ENCODE measurements at places on chromosomes 11 and 22.

DNA sequence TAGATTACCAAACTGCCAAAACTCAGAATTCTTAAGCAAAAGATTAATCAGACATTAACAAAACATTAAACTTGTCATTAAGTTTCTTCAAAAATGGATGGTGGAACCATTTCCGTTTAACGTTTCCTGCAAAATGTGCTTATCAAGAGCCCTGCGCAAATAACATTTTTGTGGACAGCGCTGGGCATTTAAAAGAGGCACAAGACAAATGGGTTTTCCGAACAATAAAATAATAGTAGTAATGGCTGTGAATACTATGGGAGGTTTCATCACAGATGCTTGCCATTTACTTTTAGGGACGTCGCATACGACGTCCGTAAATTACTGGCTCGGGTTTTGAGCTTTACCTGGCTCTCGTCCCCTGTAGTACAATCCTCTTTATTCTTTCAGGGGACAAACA, 1.1 kb downstream of the NPAT start:
- peak; percentile 42 for DNase-seq

GRCh38 chr11:134046681-134047449, 22.0 kb upstream of the JAM3 start:
- no peak for DNase-seq

DNA sequence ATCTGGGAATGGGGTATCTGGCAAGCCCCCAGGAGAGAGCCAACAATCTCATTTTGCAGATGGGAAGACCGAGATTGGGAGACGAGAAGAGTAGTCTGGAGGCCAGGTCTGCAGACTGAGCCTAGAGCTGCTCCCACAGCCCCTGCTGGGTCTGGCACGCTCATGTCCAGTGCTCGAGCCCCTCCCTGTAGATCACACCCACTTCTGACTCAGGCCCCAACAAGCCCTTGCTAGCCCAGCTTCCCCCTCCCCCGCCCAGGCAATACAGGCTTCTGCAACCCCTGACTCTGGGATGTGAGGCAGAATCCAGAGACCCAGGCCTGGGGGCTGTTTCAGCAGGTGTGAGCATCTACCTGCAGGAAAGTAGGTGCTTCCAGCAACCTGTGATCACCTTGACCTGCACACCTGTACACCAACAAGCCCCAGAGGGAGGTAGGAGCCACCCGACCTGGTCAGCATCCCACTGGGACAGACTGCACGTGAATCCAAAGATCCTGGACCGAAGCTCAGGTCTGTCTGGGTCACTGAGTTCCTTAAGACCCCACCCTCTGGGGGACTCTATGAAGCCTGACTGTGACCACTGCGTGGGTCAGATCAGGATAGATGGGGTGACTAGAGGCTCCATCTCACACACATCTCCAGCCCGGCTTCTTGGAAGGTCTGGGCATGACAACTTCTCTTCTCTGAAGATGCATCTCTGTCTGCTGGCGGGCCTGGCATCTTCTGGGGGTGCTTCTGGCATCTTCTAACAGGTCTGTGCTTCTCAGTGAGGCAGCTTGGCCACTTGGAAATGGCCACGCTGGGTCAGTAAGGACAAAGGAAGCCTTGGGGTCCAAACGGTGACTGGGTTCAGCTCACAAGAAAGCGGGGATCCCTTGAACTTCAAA, 29.3 kb downstream of the LINC01488 start:
- DNase-seq, result no peak

- DNase-seq, result no peak
Measured at GRCh38 chr22:29083933-29084591, 11.2 kb downstream of the KREMEN1 start.

DNA sequence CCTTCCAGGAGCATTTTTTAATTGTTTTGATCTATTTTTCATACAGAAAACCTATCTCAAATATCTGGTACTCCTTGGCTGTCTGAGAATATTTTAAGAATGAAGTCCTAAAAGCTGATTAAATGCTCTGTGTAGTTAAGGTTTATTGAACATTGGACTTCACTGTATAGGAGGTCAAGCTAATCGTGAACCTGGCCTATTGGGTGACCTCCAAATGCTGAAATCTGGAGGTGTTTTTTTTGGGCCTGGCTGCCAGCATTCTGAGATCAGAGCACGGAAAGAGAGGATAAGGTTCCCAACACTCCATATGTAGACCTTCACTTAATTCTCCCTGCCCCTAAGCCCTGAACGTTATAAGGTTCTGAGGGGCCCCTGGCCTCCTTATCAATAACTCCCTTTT, 8.3 kb downstream of the IL17RA start:
- DNase-seq, result no peak

DNA sequence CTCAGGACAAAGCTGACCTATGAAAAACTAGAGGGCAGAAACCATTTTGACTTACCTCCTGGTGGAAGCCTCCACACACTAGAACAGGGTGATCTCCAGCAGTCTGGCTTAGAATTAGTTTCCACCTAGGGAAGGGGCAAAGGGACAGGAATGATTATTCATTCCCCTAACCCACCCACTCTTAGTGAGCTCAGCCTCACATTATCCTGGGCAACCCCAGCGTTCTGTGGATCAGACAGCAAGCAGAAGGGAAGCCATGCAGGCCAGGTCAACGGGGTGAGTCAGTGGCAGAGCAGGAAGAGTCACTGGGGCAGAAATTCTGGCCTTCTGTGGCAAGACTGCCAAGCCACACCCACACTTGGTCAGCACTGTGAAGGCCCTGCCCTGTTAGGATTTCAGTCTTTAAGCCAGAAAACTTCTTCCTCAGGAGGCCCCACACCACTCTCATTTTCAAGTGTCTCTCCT, 10.5 kb downstream of the NUMA1 start:
- no peak for DNase-seq

DNA sequence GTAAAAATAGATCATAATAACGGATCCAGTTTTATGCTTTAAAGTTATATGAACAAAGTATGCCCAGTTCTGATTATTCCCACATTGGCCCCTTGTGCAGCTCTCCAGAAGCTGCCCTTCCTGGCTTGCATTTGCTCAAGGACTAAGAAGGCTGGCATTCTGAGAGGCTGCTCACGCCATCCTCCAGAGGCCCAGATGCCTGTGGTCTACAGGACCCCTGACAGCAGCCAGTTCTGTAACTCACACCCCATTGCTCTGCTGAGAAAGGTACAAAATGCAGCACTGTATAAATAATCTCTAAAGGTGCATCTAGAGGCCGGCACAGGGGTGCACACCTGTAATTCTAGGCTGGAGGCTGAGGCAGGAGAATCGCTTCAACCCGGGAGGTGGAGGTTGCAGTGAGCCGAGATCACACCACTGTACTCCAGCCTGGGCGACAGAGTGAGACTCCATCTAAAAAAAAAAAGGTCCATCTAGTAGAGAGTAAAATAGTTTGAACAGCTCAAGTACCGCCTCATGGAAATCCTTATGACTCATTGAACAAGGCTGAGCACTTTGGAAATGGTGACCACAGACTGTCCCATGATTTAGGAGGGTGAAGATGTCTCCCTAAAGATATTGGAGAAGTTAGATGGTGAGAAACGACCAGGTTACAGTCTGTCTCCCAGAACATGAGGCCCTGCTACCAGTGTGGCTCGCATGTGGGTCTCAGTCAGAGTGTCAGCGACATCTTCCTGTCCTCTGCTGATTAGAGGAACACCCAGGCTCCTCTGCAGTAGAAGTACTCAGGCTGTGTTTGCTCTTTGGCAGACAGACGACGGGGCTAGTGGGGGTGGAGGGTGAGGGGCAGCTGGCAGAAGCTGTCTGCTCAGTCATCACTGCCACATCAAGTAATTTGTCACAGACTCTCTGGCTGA, 56.3 kb downstream of the KREMEN1 start:
- no peak for DNase-seq

- peak; percentile 15 for DNase-seq
Measured at GRCh38 chr11:62223095-62223494, 14.6 kb downstream of the SCGB2A1 start.

GRCh38 chr22:33476716-33477115, 418.5 kb upstream of the SYN3 start:
- DNase-seq, result no peak

DNA sequence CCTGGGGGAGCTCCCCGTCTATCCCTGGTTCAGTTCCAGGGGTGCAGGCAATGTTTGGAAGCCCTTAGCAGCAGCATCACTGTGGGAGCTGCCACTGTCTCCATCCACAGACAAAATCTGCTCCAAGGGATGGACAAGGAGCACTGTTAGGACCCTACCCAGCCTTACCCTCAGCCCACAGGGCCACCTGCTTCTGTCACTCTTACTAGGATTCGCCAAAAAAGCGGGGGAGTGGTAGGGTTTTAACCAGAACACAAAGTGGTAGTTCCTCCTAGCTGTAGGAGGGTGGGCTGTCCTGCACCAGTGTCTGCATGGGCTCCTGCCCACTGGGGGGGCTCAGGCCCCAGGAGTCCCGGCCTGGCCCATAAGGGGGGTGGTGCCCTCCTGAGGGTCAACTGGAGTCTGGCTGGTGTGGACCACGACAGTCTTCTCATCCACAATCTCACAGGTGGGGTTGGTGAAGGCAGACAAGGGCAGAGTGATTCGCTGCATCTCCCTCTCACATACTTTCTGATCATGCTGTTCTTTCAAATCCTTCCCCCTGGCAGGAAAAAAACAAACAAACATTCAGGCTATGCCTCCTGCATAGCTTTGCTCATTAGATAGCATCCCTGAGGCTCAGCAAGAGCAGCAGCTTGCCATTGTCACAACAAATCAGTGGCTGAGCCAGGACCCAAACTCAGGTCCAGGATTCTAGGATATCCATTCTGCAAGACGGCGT, 9.4 kb downstream of the PIK3IP1 start:
- DNase-seq, result no peak

- no peak for DNase-seq
Measured at GRCh38 chr11:78031629-78032028, 8.6 kb upstream of the KCTD14 start.

DNA sequence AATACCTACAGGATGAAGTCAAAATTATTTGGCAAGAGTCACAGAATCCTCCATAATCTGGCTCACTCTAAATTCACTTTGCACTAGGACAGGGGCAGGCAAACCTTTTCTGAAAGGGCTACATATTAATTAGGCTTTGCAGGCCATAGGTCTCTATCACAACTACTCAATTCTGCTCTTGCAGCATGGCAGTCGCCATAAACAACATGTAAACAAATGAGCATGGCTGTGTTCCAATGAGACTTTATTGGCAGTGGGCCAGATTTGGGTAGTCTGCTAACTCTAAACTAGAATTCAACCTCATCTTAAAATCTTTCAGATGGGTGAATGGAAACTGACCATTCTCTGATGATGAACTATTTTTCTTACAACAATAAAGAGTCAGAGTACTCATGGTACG, 5.8 kb downstream of the THRSP start:
- DNase-seq, result no peak

DNA sequence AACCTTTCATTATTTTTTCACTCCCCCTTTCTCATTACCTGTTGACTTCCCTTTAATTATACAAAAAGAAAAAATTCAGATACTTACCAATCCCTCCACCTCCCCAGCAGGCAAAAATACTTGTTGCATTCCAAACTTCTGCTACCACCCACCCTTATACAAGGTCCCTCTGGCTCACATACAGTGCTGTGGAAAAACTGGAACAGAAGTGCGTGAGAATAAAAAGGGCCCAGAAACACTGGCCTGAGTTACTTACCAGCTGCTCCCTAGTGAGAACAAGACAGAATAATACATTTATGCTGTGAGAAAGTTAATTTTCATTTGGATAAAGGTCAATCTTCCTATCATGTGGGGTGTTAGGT, 46.9 kb upstream of the RAPSN start:
- DNase-seq, result no peak

DNA sequence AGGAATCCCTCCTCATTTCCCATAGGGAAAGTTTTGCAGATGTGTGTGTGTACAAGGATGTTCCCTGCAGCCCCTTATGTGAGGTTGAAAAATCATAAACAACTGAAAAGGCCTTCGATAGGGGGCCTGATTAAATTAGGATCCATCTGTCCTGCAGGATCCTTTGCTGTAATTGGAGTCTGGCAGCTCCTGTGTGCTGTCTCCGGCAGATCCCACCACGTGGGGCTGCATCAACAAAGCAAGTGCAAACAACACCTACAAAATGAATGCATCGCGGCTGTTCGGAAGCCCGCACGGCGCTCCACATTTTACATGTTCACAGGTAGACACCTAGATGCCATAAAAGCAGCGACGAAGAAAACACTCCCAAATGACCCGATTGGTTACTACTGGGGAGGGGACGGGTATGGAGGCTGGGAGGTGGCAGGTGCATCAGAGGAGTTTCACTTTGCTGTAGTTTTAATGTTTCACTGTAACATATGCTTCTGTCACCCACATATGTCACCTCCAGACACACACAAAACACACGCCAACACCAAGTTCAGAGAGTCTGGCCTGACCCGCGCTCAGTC, 52.2 kb downstream of the NFAM1 start:
- DNase-seq, result no peak

DNA sequence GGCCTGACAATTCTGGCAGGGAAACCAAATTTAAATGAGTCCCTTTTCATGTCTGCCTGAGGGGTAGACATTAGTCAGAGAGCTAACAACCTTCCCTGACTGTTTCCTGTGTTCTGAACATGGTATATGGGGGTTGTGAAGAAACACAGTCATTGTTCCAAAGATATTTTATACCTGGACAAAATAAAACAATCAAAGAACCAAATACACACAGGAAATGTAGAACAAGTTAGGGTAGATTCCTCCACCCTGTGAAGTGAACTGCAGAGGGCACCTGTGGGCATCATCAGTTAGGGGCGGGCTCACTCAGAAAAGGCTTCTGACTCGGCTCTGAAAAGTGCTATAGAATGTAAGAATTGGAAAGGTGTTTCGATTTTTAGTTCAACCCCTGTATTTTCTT, 231.9 kb upstream of the CADM1 start:
- peak; percentile 5 for DNase-seq

GRCh38 chr11:3946455-3947017, 91.1 kb downstream of the STIM1 start:
- DNase-seq, result no peak

DNA sequence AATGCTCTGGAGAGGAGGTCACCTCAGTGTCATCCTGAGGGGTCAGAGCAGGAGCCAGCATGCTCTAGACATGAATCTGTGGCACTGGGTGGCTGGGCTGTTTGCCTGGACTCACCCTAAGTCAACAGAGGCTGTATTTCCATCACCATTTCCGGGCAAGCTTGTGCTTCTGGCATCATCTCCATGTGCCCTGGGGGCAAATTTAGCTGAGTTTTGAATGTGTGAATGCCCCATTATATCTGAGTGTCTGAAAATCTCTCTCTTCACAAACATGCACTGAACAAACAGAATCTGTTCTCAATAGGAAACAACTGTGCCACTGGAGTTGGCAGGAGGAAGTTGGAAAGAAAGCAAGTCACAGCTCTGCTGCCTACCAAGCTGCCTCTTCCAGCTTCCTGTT, 356.2 kb downstream of the GRM5 start:
- no peak for DNase-seq

All from hematopoietic multipotent progenitor cell (in vitro differentiated cells).